ENCODE measurements at places on chromosomes 11 and 22.
A peak's percentile ranks its signal among the peaks of the same experiment; 100 is the strongest.

DNA sequence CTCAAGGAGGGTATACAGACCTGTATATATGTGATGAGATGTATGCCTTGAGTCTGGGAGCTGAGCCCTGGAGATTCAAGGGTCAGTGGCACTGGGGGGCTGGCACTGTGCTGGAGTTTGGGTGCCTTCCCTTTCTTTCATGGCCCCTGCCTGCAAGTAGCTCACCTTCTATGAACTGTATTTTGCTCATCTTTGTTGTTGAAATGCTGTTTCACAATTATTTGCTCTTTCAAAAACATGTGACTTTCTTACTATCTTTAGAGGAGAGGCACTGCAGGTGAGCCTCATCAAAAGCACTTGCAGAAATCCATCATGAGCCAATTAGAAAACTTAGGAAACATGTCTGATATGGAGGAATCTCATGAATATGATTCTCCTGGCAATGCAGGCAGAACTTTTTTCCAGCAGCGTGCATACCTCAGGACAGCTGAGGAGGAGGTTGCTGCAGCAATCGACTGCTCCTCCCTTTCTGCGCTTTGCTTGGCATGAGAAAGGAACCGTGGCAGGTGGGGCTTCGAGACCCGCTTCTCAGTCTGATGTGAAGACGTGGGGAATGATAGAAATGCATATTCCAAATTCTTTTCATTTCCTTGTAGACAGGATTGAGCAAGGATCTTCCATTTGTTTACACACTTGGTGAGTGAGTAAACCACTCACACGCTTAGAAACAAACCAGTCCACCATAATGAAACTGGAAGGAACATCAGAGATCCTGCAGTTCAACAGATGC, 178.4 kb upstream of the E2F8 start:
- peak; percentile 80 for DNase-seq

GRCh38 chr11:63845303-63845702, 6.4 kb downstream of the MARK2 start:
- peak; percentile 58 for DNase-seq

- DNase-seq = no peak
These were observed 38.2 kb upstream of the SESN3 start for GRCh38 chr11:95269036-95269819.

DNA sequence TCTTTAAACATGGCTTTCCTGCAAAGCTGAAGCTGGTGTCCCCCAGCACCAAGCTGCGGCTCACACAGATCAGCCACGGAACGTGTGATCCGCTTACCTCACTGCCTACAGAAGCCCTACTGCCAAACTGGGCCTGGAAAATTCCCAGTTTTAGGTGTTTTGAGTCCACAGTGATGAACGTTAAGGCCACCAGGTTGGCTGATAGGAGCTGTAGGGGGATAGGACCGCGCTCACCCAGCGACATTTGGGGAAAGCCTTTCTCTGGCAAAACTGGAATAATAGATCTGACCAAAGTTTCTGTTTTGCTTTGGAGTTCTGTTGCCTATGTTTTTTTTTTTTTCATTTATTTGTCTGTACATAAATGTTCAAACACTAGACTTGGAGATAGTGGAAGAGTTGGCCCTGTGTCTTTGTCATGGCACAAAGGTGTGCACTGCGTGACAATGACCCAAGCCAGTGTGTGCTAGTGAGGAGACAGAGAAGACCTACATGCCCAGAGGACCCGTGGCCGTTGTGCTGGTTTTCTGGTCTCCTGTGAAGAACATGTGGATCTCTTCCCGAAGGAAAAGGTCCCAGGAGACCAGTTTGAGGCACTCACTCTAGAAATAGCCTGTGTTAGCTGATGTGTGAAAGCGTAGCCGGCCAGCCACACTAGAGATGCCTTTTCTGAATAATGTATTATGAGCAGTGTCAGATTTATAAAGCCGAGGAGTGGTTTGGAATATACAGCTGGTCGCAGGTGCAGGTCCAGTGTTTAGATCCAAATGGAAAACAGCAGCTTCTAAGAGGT, 15.0 kb downstream of the ASPHD2 start:
- no peak for DNase-seq

- DNase-seq = no peak
These were observed 2.3 kb downstream of the ACY3 start for GRCh38 chr11:67648140-67648795.

DNA sequence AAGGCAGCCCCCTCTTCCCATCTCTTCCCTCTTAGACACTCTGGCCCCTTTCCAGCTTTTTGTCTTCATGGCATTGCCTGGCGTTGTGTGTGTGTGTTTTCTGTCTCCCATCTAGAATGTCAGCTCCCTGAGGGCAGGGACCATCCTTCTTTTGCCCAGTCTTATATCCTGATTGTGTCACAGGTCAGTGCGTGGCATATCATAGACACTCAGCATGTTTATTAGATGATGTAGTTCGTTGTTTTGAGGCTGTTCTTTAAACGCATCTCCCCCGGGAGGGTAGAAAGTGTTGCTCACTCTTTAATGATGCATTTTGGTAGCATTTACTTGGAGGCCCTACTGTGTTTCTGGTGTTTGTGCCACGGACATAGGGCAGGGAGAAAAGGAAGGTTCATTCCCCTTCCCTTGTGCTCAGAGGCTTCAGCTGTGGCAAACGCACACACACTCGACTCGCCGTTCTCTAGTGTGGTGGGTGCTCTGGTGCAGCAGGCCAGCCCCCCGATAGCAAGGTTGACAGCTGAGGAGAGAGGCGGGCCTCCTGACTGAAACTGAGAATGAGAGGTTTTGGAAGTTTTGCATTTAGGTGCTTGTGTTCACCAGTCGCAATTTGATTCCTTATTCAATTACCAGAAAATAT, 60.2 kb downstream of the TNRC6B start:
- DNase-seq = peak; percentile 32

DNA sequence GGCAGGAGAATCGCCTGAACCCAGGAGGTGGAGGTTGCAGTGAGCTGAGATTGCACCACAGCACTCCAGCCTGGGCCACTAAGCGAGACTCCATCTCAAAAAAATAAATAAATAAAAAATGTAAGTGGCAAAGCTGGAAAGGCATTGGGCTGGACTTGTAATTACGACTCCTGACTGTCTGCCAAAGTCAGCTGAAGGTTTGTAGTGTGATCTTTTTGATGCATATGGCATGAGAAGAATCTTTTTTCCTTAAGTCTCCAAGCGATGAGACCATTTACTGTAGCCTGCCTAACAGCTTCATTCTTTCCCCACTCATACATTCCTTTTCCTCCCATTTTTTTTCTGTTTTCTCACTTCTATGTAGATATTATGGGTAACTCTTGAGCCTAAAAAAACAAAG, 24.8 kb downstream of the CTNND1 start:
- peak; percentile 69 for DNase-seq

DNA sequence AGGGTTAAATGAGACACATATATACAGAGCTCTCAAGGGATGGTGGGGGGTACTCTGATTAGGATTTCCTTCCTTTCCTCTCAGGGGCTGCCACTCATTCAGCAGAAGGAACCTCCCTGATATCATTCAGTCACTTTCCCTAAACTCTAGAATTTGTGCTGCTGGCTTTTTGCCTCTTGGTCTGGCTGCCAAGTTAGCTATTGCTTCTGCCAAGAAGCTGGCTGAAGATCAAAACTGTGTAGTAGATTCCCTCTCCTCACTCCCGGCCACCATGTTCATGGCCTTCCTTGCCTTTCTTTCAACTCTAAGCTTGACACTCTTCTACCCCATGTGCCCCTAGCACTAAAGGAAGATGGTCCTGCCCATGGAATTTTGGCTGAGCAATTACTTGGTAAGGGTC, 18.7 kb downstream of the SLC6A5 start:
- no peak for DNase-seq

- DNase-seq = no peak
These were observed 20.1 kb downstream of the DGCR6L start for GRCh38 chr22:20299746-20300136.

DNA sequence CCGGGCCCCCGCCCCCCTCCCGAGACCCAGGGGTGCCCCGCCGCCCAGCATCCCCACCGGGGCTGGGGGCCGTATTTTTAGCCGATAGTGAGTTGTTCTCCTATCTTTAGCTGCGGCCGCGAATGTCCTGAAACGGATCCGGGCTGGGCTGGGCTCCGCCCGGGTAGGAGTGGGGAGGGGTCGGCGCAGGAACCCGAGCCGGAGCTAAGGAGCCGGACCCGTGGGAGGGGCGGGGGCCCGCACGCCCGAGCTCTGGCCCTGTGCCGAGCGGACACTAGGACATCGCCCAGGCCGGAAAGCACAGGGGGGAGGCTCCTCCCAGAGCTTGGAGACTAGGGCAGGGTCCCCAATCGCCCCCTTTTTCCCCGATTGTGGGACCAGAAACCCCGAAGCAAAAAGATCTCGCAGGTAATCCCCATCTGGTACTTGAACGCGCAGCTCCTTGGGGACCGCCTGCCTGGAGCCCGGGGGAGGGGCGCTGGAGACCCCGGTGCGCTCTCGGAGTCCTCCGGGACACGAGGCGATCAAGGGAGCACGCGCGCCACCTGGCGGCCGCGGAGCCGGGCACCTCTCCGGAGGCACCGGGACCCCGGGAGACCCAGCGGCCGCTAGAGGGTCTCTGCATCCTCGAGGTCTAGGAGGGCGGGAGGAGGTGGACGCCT, 669 bp downstream of the CDC42EP2 start:
- peak; percentile 75 for DNase-seq

- DNase-seq = no peak
These were observed 135.4 kb downstream of the ADAMTS15 start for GRCh38 chr11:130583801-130584211.

DNA sequence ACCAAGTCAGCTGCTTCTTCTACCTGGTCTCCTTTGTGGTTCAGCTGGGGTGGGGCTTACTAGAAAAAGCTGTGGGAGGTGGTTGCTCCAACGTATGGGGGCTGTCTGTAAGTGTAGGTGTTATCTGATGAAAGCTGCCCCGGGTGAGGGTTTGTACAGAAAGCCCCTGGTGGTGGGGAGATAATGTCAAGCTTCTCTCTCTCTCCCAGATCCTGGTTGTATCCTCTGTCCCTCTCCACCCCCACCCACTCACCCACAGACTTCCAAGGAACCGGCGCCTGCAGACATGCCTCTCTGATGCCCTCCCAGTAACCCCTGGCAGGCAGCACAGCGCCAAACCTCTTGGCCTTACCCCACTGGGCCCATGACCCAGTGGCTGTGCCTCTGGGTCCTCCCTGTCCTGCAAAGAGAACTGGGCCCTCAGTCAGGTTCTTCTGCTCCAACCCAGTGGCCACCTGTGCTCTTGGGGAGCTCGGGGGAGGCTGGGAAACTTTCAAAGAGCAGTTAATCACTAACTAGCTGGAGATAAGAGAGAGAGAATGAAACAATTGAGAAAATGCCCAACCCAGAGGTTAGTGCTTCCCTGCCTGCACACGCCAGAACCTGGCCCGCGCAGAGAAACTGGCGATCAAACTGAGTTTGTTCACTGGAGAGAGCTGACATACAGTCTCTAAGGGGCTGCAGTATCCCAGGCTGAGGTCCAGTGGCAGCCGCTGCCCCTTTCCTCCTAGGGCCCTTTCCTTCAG, 20.4 kb upstream of the EHF start:
- DNase-seq = no peak

DNA sequence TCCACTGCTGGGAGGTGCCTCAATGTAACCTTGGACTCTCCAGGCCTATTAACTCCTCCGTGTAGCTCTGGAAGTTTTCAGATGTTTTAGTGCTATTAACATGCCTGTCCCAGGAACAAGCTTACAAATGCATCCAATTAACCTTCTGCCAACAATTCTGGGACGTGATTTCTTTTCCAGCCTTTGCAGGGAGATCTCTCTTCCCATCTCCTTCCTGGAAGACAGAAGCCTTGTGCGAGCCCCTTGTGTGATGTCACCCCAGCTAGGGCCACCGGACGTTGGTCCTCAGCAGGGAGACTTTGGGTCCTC, 47.7 kb upstream of the SYT7 start:
- DNase-seq = no peak

- DNase-seq = no peak
These were observed 5.4 kb downstream of the BEST1 start for GRCh38 chr11:61955422-61956135.

DNA sequence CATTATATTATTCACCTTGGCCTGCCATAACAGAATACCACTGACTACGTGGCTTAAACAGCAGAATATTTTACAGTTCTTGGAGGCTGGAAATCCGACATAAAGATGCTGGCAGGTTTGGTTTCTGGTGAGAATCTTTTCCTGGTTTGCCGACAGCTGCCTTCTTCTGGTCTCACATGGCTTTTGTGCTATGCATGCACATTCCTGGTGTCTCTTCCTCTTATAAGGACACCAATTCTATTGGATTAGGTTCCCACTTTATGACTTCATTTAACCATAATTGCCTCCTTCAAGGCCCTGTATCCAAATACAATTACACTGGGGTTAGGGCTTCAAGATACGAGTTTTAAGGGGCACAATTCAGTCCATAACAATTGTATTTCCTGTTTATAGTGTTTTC, 17.1 kb downstream of the RNF214 start:
- no peak for DNase-seq

DNA sequence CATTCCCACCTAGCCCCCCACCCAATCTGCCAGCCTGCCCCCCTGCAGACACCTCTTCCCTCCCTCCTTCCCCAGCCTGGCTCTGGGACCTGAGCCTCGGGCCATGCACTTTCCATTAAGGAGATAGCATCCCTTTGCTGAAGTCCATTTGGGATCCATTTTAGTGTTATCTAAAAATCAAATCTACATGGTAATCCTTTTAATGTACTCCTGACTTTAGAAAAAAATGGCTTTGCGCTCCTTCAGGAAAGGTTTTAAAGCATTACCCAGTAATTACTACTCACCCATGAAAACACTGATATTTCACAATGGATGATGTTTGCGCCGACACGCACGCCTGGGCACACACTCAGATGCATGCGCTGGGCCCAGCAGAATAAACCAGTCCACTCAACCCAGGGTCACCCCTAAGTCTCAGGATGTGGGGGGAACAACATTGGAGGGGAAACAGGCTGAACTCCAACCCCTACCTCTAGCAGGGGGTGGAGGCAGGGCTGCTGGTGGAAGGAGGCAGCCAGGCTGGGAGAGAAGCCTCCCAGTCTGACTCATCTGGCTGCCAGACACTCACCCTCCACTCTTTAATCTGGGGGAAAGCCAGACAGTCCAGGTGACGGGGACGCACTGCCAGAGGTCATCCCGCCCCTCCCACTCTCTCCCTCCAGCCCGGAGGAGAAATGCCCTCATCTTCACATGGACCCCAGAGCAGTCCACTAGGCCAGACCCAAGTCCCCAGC, 29.8 kb downstream of the LMO1 start:
- DNase-seq = peak; percentile 15

DNA sequence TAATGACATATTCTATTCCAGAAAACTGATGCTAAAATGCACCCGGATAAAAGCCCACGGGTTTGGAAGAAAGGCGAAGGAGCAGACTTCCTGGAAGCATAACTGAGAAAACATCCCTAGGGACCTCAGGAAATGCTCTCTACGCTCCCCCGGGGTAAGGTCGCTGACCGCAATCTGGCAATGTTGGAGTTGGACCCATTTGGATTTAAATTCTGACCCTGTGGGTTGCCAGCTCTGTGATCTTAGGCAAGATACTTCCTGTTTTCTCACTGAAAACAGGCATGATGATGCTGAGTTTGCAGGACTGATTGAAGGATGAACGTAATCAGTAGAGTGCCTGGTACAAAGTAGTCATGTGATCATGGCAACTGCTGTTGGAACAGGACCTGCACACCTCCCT, 1054.0 kb downstream of the NTM start:
- DNase-seq = no peak
